Thoracic aorta (tissue), 2 donors: ENCODE measurements at places on chromosomes 11 and 22. TPM values are rescaled to one million over a fixed set of nuclear protein-coding genes. Genes with fewer than 3 reads are reported as not detected.

WNT7B gene
- not detected for total RNA-seq

OR5P2 gene
- not detected for total RNA-seq

DNA sequence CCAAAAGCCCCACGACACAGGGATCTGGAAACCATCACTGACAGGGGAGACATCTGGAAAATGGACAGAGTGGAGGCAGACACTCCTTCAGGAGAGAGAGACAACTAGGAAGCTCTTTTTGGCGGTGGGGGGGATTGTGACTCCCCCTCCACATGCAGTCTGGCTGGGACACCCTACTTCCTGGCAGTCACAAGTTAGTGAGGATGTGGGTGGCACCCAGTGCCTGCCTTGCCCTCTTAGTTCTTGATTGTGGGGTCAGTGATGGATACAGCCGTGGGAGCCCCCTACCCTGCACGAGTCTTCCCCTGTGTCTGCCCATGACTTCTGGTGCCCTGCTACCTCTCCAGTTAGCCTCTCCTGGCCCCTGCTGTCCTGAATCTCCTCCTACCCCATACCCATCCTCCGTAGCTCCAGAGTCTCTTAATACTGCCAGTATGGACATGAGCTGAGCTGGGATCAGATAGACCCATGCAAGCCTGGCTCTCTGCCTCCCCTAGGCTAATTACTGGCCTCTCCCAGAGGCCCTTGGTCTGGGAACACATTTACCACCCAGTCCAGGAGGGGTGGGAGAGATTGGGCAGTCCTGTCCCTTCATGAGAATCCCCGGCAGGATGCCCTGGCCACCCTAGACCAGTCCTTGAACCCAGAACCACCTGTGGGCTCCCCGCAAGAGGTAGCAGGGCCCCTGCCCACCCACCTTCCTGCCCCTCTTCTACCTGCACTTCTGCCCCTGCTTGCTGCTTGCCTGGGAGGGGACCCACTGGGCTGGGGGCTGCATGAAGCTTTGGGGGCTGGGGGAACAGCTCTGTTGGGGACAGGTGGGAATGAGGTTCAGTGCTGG, 22.8 kb downstream of the RHBDD3 start:
- DNase-seq, result no peak

DNA sequence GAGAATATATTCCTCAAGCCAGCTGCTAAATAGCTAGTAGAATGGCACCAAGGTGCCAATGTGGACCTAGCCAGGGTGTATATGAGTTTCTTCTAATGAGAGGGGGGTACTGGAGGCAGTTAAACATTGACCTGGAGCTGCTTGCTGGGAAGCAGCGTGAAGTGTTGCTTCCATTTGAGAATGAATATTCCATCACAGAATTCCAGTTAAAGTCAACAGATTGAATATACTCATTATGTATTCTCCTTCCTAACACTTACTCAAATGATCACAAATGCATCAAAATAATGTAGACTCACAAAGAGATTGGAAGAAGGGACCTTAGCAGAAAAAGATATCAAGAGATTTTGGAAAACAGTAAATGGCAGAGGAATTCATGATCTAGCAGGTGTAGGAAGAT, 102.1 kb downstream of the CD44 start:
- no peak for DNase-seq

DNA sequence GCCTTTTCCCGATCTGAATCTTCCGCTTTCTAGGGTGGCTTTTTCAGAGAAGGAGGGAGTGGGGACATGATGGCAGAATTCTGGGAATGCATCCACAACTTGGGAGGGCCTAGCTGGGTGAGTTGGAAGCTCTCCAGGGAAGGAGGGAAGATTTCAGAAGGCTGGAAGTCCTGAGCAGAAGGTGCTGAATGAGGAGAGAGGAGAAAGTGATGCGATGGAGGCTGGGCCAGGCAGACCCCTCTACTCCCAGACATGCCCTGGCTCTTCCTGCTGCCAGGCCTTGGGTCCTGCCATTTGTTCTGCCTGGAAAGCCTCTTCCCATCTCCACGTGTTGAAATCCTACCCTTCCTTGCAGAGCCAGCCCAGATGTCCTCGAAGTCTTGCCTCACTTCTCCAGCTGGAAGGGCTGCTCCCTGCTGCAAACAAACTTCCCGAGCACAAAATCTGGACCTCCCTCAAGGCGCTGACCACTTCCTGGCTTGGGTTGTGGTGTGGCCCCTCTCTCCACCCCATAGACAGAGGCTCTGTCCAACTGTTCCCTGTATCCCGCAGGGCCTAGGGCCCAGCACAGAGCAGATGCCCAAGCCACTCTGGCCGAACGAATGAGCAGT, 16.8 kb downstream of the LRRC32 start:
- no peak for DNase-seq

DNA sequence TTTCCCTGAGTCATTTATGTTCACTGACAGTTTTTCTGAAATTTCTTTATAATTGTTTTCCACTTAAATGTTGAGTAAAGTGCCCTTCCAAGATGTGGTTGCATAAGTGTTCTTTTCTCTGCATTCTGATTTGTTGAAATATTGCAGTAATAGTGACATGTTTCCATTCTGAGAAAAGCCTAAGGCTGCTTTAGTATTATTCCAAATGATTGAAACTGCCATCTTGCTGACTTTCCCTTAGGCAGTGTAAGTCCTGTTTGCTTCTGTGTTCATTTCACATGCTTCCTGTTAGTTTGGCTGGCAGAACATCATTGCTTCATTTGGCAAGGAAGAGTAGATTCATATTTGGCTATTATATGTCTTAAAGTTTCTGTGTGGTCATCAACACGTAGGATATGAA, 146.5 kb downstream of the ELP4 start:
- DNase-seq, result no peak

DNA sequence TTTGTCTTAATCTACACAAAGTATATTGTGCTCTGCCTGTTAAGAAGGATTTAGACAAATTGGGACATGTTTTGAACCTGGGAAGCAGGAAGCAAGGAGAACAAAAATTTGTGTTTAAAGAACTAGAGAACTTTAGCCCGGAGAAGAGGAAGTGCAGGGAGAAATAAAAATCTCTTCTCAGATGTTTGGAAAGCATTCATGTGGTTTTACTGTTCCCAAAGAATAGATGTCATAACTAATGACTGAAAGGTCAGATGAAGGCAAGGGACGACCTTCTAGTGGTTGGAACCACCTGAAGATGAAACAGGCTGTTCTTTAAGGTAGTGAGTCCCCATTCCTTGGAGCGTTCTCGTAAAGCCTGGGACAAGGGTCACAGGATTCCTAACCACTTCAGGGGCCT, 38.3 kb downstream of the IRAG1 start:
- no peak for DNase-seq

- DNase-seq, result no peak
Measured at GRCh38 chr11:1228921-1229451, 6.1 kb downstream of the MUC5B start.

DNA sequence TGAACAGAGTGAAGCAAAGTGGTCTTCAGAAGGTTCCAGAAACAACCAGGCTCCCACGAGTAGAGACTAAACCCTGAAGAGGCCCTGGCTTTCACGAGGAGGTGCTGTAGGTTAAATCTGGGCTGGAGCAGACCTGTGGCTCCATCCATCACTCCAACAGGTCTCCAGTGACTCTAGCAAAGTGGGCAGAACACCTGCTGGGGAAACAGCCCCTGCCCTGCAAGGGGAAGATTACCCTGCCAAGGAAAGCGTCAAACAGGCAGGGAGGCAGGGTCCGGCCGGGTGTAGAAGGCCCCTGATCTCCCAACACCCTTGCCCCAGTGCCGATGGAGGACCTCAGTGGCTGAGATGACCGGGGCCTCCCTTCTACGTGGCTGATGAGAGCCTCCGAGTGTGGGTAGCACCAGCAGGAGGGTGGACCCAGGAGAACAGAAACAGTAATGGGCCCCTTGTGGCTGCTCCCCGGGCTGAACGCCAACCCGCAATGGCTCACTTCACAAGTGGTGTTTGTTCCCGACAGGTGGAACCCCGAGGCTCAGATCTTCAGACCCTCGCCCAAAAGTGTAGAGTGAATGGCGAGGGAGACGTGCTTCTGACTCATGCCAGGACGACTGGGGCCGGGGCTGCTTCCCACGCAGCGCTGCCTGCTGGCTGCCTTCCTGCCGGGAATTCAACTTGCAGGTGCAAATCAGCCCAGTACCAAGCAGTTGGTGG, 112.0 kb downstream of the SHANK2 start:
- no peak for DNase-seq

DNA sequence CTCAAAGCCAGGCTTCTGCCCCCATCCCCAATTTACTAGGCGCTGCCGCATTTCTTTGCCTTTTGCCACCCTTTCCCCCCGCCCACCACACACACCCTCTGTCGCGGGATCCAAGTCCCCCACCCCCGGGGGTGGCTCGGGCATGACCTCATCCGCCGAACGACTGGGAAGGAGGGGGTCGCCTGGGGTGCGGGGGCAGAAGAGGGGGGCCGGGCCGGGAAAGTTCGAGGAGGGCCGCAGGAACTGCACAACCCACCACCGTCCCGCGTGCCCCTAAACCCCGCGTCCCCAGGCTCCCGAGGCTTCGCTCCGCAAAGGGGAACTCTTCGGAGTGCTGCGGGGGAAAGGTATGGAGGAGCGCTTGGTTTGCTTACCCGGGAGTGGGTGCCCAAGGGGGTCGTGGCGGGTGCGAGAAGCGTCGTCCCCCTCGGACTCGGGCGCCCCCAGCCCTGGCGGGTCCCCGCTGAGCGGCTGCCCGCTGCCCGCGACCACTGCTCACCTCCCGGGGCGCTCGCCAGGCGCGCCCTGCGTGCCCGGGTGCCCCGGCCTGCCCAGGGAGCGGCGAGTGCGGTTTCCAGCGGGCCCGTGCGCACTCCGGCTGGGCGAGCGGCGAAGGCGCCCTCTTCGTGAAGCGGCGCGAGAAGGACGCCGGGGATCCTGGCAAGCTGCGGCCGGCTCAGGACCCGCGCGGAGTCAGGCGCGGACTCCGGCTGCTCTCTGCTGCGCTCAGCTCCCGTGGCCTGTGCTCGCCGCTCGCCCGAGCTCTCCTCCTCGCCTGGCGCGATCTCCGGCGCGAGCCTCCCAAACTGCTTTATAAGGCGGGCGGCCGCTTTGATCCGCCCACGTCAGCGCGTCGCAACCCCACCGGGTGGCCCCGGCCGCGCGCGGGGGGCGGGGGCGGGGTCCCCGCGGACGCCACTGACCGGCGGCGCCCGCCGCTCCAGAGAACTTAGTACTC, 4.0 kb upstream of the WNT11 start:
- no peak for DNase-seq

- no peak for DNase-seq
Measured at GRCh38 chr11:14894657-14895598, 2.9 kb upstream of the CYP2R1 start.

DNA sequence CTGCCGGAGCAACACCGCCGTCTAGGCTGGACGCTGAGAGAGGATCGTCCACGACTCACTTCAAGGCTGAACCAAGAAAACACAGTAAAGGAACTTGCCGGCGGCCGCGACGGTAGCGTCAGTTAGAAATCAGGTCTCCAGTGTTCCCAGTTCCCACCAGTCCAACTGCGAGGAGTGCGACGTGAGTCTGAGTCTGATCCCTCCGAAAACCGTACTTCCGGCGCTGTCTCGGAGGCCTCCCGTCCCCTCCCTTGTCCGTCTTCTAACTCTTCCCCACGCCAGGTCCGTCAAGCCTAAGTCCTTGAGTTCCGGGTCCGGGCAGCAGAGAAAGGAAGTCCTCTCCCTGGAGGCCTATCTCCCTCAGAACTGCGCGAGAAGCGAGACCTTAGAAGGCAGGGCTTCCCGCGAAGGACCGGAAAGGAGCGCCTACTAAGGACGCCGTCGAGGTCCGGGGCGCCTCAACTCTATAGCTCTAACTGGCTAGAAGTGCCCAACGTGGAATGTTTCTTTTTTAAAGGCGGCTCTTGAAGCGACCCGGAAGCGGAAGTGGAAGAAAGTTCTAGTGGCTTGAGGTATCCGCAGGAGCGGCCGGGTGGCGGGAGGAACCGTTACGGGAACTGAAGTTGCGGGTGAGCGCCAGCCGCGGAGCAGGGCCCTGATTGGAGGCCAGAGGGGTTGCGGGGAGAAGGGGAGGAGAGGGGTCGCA, at the start of the genes BANF1 and EIF1AD:
BANF1 (plus strand) TSS at position 562 of the 706 bp plus-strand sequence. CDS start 748 bp downstream, outside the sequence.
EIF1AD (minus strand) TSS at position 216 of the 706 bp plus-strand sequence. CDS start 1,768 bp downstream, outside the sequence.
- DNase-seq, result peak; percentile 71

DNA sequence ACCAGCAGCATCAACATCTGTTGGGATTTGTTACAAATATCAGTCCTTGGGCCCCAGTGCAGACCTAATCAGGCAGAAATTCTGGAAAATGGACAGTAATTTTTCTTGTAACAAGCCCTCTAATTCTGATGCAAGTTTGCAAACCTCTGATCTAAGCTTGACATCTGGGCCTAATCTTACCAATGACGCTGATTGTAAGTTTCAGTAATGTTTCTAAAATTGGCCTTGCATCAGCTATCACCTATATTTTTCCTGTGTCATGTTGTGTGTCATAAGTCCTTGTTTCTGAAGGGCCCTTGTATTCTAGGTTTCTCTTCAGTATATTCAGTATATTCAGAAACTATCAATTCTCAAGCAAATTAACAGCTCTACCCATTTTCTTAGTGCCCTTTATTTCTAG, 36.4 kb downstream of the ZNF215 start:
- DNase-seq, result no peak

- DNase-seq, result no peak
Measured at GRCh38 chr22:32723643-32724042, 77.9 kb upstream of the TIMP3 start.

DNA sequence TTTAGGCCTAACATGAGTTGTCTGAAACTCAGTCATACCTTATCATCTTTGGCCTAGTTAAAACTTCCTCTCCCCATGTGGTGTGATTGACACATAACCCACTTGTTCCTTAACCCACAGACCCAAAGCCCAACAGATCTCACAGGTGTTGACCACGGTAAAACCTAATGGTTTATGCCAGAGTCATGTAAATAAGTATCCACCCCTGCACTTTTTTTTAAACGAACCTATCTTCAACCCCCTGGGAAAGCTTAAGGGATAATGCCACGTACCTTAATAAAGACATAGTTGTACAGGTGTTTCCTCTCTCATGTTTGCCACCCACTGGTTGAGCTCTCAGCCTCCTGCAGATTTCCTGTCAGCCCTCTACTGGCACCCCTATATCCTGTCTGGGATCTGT, 709.3 kb upstream of the CCDC179 start:
- DNase-seq, result no peak

- no peak for DNase-seq
Measured at GRCh38 chr11:63510360-63511047, 4.6 kb downstream of the LGALS12 start.

DNA sequence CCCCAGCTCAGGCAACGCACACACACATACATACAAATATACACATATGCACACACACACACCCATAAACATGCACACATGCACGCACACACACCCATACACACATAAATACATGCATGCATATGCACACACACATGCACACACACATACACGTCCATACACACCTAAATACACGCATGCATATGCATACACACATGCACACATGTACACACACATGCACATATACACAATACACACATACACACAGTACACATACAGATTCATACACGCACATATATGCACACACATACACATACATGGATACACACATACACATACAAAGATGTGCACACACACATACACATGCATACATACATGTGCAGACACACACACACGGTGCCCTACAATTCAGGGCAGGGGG, 496.6 kb downstream of the TBC1D22A start:
- no peak for DNase-seq

DNA sequence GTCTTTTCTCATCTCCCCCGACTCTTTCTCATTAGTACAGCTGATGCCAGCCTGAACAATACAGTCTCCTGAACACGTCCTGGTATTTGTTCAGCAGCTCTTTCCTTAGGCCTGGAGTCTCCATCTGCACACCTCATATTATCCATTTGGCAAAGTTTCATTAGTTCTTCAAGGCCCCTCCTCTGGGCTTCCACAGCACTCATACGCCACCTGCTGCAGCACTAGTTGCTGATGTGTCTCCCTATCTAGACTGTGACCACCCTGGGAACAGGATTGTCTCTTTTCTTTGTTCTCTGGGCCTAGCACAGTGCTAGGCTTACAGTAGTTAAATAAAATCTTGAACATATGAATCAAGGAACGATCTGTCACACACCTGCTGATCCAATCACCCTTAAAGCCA, 17.2 kb downstream of the DCHS1 start:
- DNase-seq, result no peak
